ENCODE measurements at places on chromosomes 13 and 19. TPM values are rescaled to one million over a fixed set of nuclear protein-coding genes. Genes with fewer than 3 reads are reported as not detected.

The NKPD1 gene
- under 0.01 TPM for total RNA-seq

The ZNF829 gene
- 4.4 TPM for total RNA-seq

The TNNT1 gene
- 2.8 TPM for total RNA-seq

The FGF14 gene
- 0.57 TPM for total RNA-seq

The CGB2 gene
- total RNA-seq: not detected

The CFD gene
- total RNA-seq: 2.4 TPM

The HCN2 gene
- total RNA-seq: 1.8 TPM

The C5AR1 gene
- total RNA-seq: 0.29 TPM

The EDNRB gene
- 12.5 TPM for total RNA-seq

The C1QTNF9 gene
- not detected for total RNA-seq

The ELL gene
- total RNA-seq: 23.9 TPM

The ANGPTL4 gene
- total RNA-seq: 2.6 TPM

The SLC25A41 gene
- not detected for total RNA-seq

The ADAMTSL5 gene
- total RNA-seq: 6.3 TPM

The OR10H4 gene
- not detected for total RNA-seq

The ZNF536 gene
- total RNA-seq: not detected

The SMIM24 gene
- total RNA-seq: not detected

The FXYD1 gene
- total RNA-seq: 0.66 TPM

The PTOV1 gene
- 82.7 TPM for total RNA-seq

The LILRA2 gene
- total RNA-seq: not detected

The LRRC25 gene
- 0.44 TPM for total RNA-seq

The MBD3 gene
- 134 TPM for total RNA-seq

The TUBB4A gene
- not detected for total RNA-seq

The S1PR2 gene
- 41.9 TPM for total RNA-seq

The ZNF563 gene
- total RNA-seq: 0.43 TPM

The PIK3R2 gene
- 23.2 TPM for total RNA-seq

The KLK2 gene
- not detected for total RNA-seq

The MAP2K2 gene
- 161 TPM for total RNA-seq

The PNMA8A gene
- total RNA-seq: 2.2 TPM

The ACER1 gene
- total RNA-seq: not detected

The ZNF837 gene
- 2.4 TPM for total RNA-seq

The KIR3DL2 gene
- total RNA-seq: not detected

The MBD3L3 gene
- not detected for total RNA-seq

The SYCN gene
- total RNA-seq: not detected

The CEACAM8 gene
- not detected for total RNA-seq

The LRRC4B gene
- total RNA-seq: not detected

The KIR2DL4 gene
- total RNA-seq: not detected

The ZNF28 gene
- total RNA-seq: 11.2 TPM

The TTC9B gene
- total RNA-seq: not detected

The LYPD4 gene
- not detected for total RNA-seq

The KLHL1 gene
- total RNA-seq: not detected

The AMER2 gene
- not detected for total RNA-seq

The TLE2 gene
- 1.0 TPM for total RNA-seq

The FCER2 gene
- total RNA-seq: not detected

The IRGC gene
- not detected for total RNA-seq

The PGLYRP1 gene
- not detected for total RNA-seq

The TMEM145 gene
- total RNA-seq: not detected

The DCT gene
- not detected for total RNA-seq

The SIGLEC9 gene
- total RNA-seq: 0.22 TPM

The MICU2 gene
- total RNA-seq: 49.9 TPM

The STK11 gene
- 107 TPM for total RNA-seq

The FAM174C gene
- total RNA-seq: 21.4 TPM

The WIZ gene
- 11.2 TPM for total RNA-seq

The OVOL3 gene
- total RNA-seq: not detected

The CEACAM19 gene
- 1.3 TPM for total RNA-seq

The KCNRG gene
- total RNA-seq: 2.2 TPM

The LILRB5 gene
- total RNA-seq: not detected

The ATCAY gene
- total RNA-seq: not detected

Measured in placental pericyte (primary cell).